Neuronal stem cell (in vitro differentiated cells): ENCODE measurements at places on chromosomes 11 and 22.

DNA sequence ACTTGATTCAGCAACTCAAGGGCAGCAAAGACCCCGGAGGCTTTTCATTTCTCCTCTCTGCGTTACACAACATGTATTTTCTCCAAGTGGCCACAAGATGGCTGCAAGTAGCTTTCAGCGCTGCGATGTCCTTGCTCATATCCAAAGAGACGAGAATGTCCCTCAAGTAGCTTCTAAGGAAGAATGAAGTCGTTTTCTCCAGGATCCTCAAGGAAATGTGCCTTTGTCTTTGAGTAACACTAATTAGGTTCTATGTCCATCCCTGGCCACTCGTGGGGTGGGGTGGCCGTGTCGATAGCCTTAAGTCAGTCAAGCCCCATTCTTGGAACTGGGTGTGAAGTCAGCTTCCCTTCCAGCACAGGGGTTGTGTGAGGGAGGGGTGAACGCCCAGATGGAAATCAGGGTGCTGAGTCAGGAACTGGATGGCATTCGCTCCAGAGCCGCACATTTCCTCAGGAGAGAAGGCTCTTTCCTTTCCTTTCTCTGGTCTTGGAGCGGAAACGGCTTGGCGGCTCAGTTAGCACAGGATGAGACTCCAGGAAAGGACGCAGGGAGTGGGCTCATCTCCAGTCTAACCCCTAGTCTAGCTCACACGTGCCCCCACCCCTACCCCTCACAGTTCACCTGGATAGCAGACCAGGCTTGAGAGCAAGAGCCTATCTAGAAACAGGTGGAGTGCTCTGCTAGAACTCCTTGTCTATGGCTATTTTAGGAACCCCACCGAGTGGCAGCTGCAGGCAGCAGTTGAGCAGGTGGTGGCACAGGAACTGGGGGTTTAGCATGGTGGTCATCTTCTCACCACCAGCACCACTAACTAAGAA, 44.3 kb downstream of the NNMT start:
- peak; percentile 45 for DNase-seq

GRCh38 chr11:35288817-35289541, 130.4 kb downstream of the SLC1A2 start:
- DNase-seq: no peak

DNA sequence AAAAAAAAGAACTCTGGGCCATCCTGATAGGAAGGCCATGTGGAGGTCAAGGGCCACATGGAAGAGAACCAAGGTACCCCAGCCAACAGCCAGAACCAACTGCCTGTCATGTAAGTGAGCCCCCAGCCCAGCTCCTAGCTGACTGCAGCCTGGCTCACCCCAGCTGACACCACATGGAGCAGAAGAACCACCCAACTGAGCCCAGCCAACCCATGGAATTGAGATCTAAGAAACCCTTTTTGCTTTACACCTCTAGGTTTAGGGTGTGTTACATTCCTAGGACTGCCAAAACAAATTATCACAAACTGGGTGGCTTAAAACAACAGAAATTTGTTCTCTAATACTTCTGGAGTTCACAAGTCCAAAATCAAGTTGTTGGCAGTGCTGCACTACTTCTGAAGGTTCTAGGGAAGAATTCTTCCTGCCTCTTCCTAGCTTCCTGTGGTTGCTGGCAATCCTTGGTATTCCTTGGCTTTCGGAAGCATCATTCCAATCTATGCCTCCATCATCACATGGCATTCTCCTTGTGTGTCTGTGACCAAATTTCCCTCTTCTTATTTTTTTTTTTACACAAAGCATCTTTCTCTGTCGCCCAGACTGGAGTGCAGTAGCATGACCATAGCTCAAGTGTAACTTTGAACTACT, 4.4 kb downstream of the C11orf86 start:
- no peak for DNase-seq

GRCh38 chr11:17452668-17453067, 24.0 kb downstream of the ABCC8 start:
- no peak for DNase-seq

GRCh38 chr11:95147364-95147905, 57.8 kb downstream of the ENDOD1 start:
- no peak for DNase-seq

GRCh38 chr22:35344956-35345690, 35.8 kb upstream of the HMOX1 start:
- DNase-seq: no peak

DNA sequence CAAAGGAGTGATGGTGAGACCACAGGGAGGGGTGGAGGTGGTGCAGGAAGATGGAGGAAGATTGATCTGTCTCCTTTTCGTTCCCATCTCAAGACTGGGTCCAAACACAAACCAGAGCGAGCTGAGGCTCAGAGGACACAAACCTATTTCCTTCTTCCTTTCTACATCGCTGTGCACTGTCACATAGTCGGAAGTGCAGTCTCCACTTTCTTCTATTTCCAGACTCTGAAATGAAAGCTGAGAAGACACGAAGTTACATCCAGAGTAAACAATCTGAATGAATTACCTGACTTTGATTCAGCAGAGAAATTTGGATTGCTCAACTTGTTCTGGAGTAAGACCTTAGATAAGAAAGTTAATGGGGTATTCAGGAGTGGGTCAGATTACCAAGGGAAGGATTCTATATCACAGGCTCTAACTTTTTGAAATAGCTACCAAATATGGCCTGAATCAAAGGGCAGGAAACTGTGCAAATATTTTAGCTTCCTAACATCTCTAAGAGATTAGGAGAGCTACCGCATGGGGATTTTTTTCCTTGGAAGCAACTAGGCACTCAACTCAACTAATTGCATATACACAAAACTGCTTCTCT, 14.4 kb downstream of the OVCH2 start:
- DNase-seq: no peak
